Progenitor cell of endocrine pancreas (in vitro differentiated cells): ENCODE measurements at places on chromosomes 16 and 17. TPM values are rescaled to one million over a fixed set of nuclear protein-coding genes. Genes with fewer than 3 reads are reported as not detected.
A peak's percentile ranks its signal among the peaks of the same experiment; 100 is the strongest.

- peaks cover 50% of the 10 kb centered on the region for H3K4me1 ChIP-seq
- peak overlapping the region; percentile 85 for H3K4me3 ChIP-seq
- no peaks in the 10 kb centered on the region for H3K27me3 ChIP-seq
- peak overlapping the region; percentile 100 for H3K27ac ChIP-seq
- DNase-seq = no peak
Measured at GRCh38 chr16:69724414-69724873, 1.9 kb downstream of the NQO1 start.

DNA sequence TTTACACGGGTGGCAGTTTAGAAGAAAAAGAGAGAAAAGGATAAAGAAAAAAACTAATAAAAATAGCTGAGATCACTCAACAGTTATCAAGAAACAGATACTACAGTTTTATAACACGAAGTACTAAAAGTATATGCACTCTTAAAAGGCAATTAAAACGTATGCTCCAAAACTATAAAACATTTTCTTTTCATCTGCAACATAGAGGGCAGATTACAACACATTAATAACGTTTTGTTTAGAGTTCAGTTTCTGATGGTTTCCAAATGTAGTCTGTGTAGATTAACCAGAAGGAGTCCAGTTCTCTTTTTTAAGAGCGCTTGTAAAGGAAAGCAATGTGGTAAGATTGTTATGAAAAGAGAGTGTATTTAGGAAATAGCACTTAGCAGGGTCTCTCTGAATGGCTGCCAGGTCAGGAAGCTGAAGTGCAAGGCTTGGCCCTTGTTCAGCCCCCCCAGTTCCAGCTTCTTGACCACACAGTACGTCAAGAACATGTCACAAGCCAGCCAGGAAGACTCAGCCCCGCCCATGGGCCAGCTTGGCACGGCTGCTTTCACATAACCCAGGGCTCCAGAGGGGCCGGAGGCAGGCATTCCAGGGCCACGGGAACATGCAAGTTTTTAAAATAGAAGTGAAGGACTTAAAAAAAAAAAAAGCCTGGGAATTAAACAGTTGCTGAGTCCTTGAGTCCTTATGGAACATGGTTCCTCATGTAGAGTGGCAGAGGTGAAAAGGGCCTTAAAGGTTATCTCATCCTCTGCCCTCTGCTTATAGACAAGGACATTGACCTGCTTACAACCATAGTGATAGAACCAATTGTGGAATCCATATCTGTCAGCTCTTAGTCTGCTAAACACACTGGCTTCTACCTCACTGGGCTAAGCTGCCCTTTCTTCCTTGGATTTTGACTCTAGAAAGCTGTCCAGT is 147.4 kb upstream of the TBX2 start:
- peaks cover 10% of the 10 kb centered on the region for H3K4me1 ChIP-seq
- no peak for DNase-seq
- no peaks in the 10 kb centered on the region for H3K27me3 ChIP-seq
- no peak overlapping the region for H3K4me3 ChIP-seq

- no peak for DNase-seq
- H3K4me1 ChIP-seq = peaks cover 3% of the 10 kb centered on the region
- no peaks in the 10 kb centered on the region for H3K27me3 ChIP-seq
- H3K27ac ChIP-seq = no peak overlapping the region
- H3K36me3 ChIP-seq = peaks cover 32% of the 10 kb centered on the region
Measured at GRCh38 chr16:48284772-48285409, 37.6 kb upstream of the ABCC11 start.

GRCh38 chr16:7137560-7138330 is 194.9 kb upstream of the RBFOX1 start:
- DNase-seq = no peak
- H3K4me3 ChIP-seq = no peak overlapping the region
- H3K27ac ChIP-seq = no peak overlapping the region
- H3K27me3 ChIP-seq = peaks cover 16% of the 10 kb centered on the region
- H3K4me1 ChIP-seq = no peaks in the 10 kb centered on the region

DNA sequence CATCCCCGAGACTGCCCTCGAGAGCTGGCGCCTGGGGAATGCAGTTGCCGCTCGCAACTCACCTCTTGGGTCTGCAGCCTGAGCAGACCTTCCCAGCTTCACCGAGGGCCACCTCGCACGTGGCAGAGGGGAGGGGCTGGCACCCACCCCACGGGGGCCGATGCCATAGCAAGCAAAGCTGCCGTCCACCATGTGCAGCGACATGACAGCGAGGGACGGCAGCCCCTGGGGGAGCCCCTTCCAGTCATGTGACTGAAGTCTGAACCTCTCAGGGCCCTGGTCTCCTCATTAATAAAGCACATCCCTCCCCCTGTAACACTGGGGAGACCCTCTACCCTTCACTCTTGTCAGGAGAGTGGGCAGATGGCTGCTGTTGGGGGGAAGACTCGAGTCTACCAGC is 30.5 kb downstream of the CIBAR2 start:
- no peak overlapping the region for H3K27ac ChIP-seq
- peaks cover 6% of the 10 kb centered on the region for H3K27me3 ChIP-seq
- H3K4me1 ChIP-seq = peaks cover 10% of the 10 kb centered on the region
- no peak for DNase-seq

- no peaks in the 10 kb centered on the region for H3K27me3 ChIP-seq
- no peaks in the 10 kb centered on the region for H3K4me1 ChIP-seq
- DNase-seq = no peak
- peaks cover 9% of the 10 kb centered on the region for H3K36me3 ChIP-seq
- H3K27ac ChIP-seq = peak overlapping the region; percentile 41
Measured at GRCh38 chr16:69804297-69804696, 42.2 kb downstream of the WWP2 start.

GRCh38 chr17:68588362-68588761 is 12.8 kb downstream of the FAM20A start:
- no peaks in the 10 kb centered on the region for H3K27me3 ChIP-seq
- peaks cover 18% of the 10 kb centered on the region for H3K4me1 ChIP-seq
- H3K4me3 ChIP-seq = no peak overlapping the region
- H3K36me3 ChIP-seq = peaks cover 15% of the 10 kb centered on the region
- no peak for DNase-seq
- no peak overlapping the region for H3K27ac ChIP-seq

Gene ACSM2A
- not detected in 2 replicates for total RNA-seq
